ENCODE measurements at places on chromosomes 7 and 10. TPM values are rescaled to one million over a fixed set of nuclear protein-coding genes. Genes with fewer than 3 reads are reported as not detected.

Gene AKR1C8
- total RNA-seq = not detected

Gene ANKRD30A
- 1.4 TPM for total RNA-seq

Gene OR2A42
- total RNA-seq = not detected

Gene HTR5A
- not detected for total RNA-seq

Gene ADAM22
- 0.14 TPM for total RNA-seq

Gene MGMT
- total RNA-seq = 7.2 TPM

Gene AEBP1
- not detected for total RNA-seq

Gene SDK1
- total RNA-seq = 0.59 TPM

Gene CHPF2
- 52.5 TPM for total RNA-seq

Gene LIPN
- not detected for total RNA-seq
